ENCODE measurements at places on chromosomes 4 and X.
A peak's percentile ranks its signal among the peaks of the same experiment; 100 is the strongest.

DNA sequence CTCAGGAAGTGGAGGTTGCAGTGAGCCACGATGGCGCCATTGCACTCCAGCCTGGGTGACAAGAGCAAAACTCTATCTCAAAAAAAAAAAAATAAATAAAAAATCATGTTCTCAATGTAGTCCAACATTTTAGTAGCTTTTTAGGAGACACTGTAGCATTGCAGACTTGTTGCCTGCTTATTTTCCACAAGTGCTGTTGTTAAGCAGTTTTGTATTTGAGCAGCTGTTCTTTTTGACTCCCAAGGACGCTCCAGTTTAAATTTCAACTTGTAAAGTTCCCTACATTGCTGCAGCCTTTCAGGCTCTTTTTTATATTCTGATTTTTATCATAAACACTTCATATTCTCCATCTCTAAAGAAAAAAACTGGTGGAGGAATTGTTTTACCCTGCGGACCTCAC lies 83.1 kb downstream of the PPEF2 start:
- no peak for DNase-seq

DNA sequence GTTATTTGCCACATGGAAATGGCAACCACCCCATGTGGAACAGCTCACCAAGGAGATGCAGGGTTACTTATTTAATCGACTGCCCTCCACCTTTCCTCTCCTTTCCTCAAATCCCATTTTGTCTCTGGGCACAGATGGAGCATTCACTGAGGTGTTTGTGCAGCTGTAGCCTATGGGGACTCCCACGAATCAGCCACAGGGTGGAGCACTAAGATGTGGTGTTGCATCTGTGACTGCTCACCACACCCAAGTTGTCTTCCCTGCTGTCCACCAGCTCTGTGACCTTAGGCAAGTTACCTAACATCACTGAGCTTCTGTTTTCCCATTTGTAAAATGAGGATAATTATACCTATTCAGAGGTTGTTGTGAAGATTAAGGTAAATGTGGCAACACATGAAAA lies 252.4 kb upstream of the CPEB2 start:
- peak; percentile 18 for DNase-seq

- no peak for DNase-seq
These were observed 15.5 kb downstream of the CPE start for GRCh38 chr4:165394275-165394674.

DNA sequence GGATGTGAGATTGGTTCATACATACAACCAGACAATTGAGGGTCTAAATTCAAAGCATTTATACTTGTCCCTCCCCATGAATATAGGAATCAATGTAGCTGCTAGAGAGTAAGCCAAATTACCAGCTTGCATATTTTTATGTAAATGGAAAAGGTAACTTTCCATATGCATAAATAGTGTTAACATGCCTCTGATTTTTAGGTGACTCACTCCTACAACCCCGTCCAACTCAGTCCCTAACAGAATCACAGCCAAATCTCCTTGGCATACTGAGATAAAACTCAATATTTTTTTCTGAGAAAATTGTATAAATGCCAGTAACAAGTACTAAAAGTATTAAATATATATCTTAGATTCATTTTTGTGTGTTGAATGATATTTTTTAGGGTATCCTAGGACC lies 67.2 kb downstream of the INPP4B start:
- no peak for DNase-seq

- DNase-seq, result no peak
These were observed 118.1 kb downstream of the ENPP6 start for GRCh38 chr4:184099535-184099966.

DNA sequence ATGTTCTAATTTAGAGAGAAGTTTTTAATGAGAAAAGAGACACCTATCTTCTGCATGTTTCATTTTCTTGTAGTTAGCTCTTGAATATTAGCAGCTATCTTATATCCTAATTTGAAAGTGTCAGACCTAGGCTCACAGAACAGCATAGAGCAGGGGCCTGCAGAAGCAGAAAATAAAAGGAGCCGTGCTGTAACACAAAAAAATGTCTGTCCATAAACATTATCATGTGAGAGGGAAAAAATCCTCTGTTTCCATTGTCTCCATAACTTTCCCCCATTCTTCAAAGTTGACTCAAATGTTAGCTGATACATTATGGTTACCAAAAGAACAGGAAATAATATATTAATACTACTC lies 329.2 kb upstream of the EPHA5 start:
- no peak for DNase-seq

DNA sequence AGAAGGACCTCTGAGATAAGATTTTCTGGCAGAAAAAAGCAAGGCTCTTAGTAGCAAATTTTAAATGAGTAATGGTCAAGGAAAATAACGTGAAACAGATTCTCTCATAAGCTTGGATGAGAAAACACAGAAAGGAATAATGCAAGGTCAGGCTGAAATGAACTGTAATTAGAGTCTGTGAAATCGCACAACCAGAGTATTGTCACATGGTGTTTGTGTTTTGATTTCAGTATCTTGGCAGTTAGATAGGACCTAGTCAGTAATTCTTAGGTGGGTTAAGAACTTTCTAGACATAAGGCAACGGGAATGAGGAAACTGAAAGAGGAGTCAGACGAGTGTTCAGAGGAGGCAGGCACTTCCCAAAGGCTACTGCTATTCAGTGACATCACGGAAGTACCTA lies 34.6 kb downstream of the LIMCH1 start:
- DNase-seq, result no peak

DNA sequence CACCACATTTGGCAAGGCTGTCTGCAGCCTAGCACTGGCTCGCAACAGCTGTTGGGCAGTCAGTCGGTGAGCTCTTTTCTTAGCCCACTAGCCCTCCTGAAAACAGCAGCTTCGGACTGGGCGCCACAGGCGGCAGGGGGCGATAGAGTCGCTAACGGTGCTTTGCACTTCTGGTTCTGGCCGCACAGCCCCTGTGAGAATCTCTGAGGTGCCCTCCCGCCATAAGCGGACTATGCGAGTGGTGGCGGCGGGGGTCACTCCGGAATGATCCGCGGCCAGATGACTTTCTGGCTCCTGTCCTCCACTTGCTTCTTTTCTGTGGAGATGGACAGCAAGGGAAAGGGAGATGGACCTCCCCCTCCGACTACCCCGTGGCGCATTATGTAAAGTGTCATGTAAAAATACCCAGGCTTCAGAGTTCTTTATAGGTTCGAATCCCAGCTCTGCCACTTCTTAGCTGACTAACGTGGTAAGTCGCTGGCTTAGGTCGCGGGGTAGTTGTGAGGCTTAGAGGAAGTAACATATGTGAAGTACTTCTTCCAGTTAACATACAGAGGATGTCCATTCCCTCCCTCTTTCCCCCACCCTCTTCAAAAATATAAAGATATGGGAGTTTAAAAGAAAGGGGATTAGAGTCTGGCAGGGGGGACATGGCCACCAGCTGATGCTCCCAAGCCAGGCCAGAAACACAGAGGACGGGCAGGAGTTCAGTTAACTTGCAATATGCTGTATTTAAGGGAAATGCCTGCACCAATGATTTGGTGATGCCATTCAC lies 11.0 kb downstream of the ARHGAP36 start:
- DNase-seq, result no peak
